ENCODE measurements at places on chromosomes 16 and 17.

DNA sequence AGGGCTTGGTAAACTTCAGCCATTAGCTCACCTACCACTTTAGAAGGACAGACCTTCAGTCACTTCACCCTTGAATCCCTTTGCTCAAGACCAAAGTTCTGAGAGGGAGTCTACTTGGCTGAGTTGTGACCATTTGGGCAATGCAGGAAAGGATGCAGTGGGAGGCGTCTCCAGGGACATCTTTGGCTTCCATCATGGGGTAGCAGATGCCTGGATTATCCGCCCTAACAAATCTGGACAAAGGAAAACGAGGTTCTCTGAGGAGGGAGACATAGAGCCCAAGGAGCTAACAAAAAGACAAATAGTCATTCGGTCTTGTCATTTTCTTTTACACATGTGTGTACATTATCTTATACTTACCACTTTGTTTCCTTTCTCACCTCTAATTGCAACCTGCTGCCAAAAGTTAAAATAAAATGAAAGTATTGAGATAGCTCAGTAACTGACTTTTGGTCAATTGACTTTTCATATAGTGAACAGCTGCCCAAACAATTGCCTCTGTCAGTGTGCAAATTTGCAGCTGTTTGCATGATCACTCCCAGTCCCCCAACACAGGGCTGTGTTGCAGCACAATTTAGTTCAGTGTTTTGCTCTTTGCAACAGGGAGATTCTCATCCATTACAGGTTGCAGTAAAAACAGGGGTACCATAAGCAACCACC, 108.9 kb upstream of the EEF2KMT start:
- H3K4me3 ChIP-seq, result no peak overlapping the region
- H3K36me3 ChIP-seq, result no peaks in the 10 kb centered on the region
- no peaks in the 10 kb centered on the region for H3K4me1 ChIP-seq
- no peak for DNase-seq

DNA sequence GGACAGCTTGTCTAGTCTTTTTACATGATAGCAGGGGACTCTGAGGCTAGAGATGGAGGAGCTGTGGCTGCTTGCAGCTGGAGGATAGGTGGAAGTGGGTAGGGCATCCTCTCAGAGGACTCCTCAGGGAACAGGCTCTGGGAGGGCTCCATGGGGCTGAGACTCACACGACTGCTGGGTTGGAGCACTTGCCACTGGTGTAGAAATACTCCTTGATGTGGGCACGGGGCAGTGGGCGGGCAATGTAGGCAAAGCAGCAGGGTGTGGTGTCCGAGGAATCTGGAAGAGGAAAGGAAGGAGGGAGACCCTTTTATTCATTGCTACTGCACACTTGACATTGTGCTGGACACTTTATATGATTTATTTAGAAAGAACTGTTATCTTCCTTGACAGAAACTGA, 1.8 kb downstream of the CCL5 start:
- H3K36me3 ChIP-seq, result no peaks in the 10 kb centered on the region

DNA sequence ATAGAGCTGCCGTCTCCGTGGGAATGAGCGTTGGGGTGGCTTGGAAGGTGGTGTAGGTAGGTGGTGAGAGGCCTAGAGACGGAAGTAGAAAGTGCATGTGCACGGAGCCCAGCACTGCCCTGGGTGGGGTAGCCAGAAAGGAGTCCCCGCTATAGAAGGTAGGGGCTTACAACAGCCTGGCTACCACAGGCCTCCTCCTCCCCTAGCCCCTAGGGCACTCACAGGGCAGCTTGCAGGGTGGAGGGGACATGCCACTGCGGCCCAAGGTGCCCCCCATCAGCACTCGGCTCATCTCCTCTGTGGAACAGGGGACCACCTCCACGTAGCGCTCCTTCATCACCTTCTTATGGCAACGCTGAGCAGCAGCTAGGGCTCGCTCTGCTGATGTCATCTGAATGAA, 5.0 kb downstream of the ESRP2 start:
- no peaks in the 10 kb centered on the region for H3K4me1 ChIP-seq
- H3K27ac ChIP-seq, result no peak overlapping the region
- no peak overlapping the region for H3K4me3 ChIP-seq
- no peak for DNase-seq

DNA sequence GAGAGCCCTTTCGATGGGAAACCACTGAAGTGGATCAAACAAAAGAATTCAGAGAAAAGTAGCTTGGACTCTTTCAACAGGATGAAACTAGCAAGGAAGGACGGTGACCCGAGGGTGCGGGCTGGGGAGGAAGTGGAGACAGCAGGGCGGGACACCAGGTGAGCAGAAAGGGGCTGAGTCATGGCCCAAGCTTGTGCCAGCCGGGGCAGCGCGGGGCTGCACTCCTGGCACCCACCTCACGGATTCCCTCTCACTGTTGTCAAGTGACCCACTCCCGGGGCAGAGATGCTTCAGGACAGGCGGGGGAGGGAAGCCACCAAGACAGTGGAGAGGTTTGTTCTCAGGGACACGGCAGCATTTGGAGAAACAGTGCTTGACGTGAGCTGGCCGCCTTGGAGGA, 10.7 kb upstream of the RNF222 start:
- H3K4me3 ChIP-seq, result no peak overlapping the region
- H3K4me1 ChIP-seq, result no peaks in the 10 kb centered on the region
- no peaks in the 10 kb centered on the region for H3K27me3 ChIP-seq
- DNase-seq, result no peak
- no peak overlapping the region for H3K27ac ChIP-seq
- H3K36me3 ChIP-seq, result no peaks in the 10 kb centered on the region

- H3K27me3 ChIP-seq, result no peaks in the 10 kb centered on the region
- H3K36me3 ChIP-seq, result peaks cover 23% of the 10 kb centered on the region
- no peak overlapping the region for H3K4me3 ChIP-seq
- no peaks in the 10 kb centered on the region for H3K4me1 ChIP-seq
These were observed 24.7 kb downstream of the NTAN1 start for GRCh38 chr16:15031179-15031578.

DNA sequence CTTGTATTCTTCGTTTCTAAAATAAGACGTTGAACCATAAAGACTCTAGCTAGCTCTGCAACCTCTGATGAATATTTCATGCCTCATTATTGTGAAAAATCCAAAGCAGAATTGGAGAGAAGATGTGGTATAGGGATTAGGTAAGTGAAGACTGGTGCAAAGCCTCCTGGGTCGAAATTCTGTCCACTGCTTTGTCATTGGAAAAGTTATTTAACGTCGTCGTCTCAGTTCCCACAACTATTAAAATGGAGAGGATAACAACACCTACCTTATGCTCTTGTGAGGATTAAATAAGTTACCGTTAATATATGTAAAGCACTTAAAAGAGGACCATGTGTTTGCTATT, 1.4 kb upstream of the PRPSAP2 start:
- no peaks in the 10 kb centered on the region for H3K27me3 ChIP-seq
- no peak for DNase-seq
- H3K36me3 ChIP-seq, result no peaks in the 10 kb centered on the region
- no peaks in the 10 kb centered on the region for H3K4me1 ChIP-seq
- H3K27ac ChIP-seq, result no peak overlapping the region

DNA sequence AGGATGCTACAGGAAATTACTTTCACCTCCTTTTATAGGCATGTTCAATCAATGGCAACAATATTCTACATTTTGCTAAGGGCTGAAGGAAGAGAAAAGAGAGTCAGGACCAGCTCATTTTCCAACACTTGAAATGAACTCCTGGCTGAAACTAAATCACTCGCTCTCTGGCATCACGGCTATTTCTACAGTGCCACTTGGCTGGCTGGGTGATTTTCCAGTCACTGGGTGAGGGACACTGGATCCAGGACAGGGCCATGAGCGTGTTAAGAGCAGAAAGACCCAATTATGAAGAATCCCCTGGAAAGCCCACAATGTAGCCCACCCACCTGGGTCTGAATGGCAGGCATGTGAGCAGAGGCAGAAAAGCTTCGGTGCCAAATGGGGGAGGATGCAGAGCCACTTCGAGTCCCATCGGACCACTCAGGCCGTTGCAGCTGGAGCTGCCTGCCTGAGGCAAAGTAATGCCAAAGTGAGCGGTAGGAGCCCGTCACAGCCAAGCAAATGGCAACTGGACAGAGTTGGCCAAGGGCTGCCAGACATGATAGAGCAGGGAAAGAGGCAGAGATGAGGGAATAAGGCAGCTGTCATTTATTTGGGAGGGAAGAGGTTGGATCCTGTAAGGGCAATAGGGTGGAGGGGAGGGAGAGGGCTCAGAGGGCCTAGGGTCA, 246.2 kb downstream of the STX8 start:
- H3K27me3 ChIP-seq, result no peaks in the 10 kb centered on the region
- H3K27ac ChIP-seq, result no peak overlapping the region
- H3K4me1 ChIP-seq, result no peaks in the 10 kb centered on the region
- no peaks in the 10 kb centered on the region for H3K36me3 ChIP-seq
- DNase-seq, result no peak
- H3K4me3 ChIP-seq, result no peak overlapping the region

GRCh38 chr17:78488867-78489634, 88.1 kb downstream of the DNAH17 start:
- no peaks in the 10 kb centered on the region for H3K4me1 ChIP-seq
- H3K36me3 ChIP-seq, result no peaks in the 10 kb centered on the region
- DNase-seq, result no peak
- H3K4me3 ChIP-seq, result no peak overlapping the region
- no peaks in the 10 kb centered on the region for H3K27me3 ChIP-seq
- H3K27ac ChIP-seq, result no peak overlapping the region

DNA sequence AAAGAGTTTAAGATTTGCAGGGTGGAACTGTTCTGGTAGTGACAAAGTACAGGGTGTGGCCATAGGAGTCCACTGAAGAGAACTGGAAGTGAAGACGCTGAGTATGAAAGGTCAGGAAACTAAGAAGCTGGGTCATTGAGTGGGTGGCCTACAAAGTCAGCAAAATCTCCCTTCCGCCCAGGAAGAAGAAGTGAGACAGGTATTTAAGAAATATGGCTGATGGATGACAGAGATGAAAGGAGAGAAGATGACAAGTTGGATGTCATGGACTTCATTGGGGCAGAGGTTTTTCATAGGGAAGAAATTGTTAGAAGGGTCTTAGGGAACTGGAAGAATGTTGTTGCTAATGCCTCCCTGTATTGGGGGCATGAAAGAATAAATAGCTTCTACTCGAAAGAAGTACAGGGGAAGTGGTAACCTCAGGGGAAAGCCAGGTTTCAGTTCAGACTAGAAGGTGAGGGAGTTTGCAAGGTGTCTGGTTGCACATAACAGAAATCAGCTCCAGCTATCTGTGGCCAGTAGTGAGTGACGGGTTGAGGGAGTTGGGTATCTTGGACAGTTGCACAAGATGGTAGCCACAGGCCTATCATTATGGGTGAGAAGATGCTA, 33.6 kb upstream of the MED13 start:
- H3K4me3 ChIP-seq, result no peak overlapping the region
- H3K4me1 ChIP-seq, result no peaks in the 10 kb centered on the region
- no peaks in the 10 kb centered on the region for H3K36me3 ChIP-seq
- no peaks in the 10 kb centered on the region for H3K27me3 ChIP-seq
